ENCODE measurements at places on chromosomes 11 and 22.

DNA sequence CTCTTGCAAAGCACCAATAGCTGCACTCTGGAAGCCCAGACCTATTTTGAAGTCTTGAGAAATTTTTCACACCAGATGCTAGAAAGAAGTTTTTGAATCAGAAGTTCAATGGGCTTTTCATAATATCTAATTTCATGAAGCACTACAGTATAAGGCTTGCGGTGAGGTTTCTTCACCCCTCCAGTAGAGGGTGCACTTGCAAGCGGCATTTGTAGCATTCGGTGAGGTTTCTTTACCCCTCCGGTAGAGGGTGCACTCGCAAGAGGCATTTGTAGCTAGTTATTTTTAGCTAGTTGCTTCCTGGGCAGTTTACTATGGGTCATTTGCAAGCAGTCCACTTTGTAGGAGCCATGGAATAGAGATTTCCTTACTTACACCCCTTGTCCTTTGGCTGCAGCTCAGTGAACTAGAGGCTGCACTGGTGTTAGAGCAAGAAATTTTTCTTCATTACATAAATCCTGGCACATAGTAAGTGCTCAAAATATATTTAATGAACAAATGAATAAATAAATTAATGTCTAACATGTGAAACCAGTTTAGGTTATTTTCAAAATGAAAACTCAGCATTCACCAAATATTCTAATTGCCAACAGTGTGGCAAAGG is 7.8 kb upstream of the NOX4 start:
- DNase-seq = no peak

GRCh38 chr11:9396310-9396709 is 11.9 kb downstream of the IPO7 start:
- DNase-seq = no peak

GRCh38 chr11:58934945-58935513 is 4.3 kb upstream of the GLYATL1 start:
- no peak for DNase-seq

- no peak for DNase-seq
Measured at GRCh38 chr11:69454018-69454417, 27.4 kb upstream of the LINC01488 start.

DNA sequence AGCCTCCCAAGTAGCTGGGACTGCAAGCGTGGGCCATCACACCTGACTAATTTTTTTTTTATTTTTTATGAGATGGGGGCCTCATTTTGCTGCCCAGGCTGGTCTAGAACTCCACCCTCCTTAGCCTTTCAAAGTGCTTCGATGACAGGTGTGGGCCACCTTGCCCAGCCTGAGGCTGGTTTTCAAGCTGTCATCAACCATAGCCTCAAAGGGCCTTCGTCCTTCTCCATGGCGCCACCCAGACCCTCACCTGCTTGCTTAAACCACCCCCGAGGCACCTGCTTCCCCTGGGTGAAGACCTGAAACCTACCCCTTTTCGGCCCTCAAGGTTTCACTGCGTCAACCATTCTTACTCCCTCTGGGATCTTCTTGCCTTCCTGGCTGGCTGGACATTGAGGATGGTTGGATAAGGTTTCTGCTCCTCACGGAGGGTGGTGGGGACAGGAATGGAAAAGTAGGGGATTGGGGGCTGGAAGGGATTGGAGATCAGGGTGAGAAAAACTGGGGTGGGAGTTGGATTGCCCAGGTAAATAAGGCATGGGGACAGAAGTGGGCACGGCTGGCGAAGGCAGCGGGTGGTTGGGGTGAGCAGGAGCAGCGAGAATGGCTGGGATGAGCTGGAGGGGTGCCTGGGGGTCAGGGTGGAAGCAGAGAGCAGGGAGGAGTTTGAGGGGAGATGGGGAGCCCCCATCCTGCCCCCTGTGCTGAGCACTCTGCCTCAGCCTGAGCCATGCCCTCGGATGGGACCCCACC is 2.8 kb upstream of the ACR start:
- no peak for DNase-seq

DNA sequence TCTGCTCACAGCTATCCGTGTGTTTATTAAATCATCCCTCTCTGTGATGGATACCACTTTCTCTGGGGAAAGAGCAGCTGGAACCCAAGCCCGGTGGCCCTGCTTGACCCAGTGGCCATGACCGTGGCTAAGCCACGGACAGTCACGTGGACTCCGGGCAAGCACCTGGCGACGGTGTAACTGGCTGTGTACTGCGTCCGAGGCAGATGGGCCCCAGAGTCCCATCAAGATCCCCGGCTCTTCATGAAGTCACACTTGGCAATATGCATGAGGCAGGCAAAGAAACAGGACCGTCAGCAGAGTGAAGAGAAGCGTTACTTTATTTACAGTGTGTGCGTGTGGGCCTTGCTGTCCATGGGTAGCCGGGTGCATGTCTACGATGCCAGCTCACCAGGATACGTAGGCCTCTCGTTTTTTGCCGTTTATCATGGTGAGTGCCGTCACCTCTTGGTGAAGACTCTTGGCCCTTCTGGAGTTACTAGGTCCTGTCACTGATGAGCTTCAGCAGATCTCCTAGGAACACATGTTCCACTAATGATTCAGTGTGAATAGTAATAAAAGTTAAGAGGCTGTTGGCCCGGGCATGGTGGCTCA is 366.3 kb downstream of the TBC1D22A start:
- no peak for DNase-seq

- DNase-seq = no peak
Measured at GRCh38 chr11:76355172-76355571, 25.8 kb downstream of the THAP12 start.

- no peak for DNase-seq
Measured at GRCh38 chr11:35611741-35612140, 6.5 kb upstream of the FJX1 start.

GRCh38 chr11:96001037-96001436 is 77.1 kb upstream of the MTMR2 start:
- peak; percentile 59 for DNase-seq

- DNase-seq = no peak
Measured at GRCh38 chr11:76768088-76768908, 14.9 kb upstream of the TSKU start.

- no peak for DNase-seq
Measured at GRCh38 chr11:35723493-35723892, 60.9 kb downstream of the TRIM44 start.

- no peak for DNase-seq
Measured at GRCh38 chr22:44842417-44842816, 90.0 kb downstream of the ARHGAP8 start.

DNA sequence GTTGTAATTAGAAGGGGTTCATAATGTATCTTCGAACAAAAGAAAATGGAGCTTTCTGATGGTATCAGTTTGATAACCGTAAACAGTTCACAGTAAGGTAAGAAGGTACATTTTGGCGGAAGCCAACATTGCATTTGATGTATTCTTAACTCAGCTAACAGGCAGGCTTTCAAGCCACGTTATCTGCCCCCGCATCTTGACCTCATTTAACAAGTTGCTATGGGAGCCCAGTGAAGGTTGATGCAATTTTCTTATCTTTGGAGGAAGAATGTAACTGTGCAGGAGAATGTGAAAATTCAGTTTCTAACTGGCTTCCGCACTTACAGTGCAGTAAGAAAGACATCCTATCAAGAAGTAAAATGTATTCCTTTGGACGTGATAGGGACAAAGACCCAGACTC is 110.6 kb downstream of the ETS1 start:
- DNase-seq = no peak
